Stimulated activated CD4-positive, alpha-beta T cell treated with anti-CD3 and anti-CD28 coated beads, Interleukin-2, amount 100 ng/mL, for 24 hours (primary cell): ENCODE measurements at places on chromosomes 5 and 9.

DNA sequence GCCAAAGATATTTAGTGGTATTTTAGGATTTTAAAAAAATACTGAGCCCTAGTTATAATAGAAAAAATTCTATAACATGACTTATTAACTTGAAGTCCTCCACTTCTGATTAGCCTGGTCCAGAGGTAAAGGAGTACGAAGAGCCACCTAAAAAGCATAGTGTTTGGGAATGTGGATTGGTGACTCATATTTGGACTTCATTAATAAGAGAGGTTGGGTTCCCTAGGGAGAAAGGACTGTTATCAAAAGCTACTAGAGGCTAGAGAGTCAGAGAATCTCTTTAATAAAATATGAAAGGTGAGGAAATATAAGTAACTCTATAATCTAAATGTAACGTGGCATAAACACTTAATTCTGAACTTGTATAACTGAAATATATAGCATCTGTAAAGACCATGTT lies 180.7 kb upstream of the TARS1 start:
- DNase-seq: no peak

DNA sequence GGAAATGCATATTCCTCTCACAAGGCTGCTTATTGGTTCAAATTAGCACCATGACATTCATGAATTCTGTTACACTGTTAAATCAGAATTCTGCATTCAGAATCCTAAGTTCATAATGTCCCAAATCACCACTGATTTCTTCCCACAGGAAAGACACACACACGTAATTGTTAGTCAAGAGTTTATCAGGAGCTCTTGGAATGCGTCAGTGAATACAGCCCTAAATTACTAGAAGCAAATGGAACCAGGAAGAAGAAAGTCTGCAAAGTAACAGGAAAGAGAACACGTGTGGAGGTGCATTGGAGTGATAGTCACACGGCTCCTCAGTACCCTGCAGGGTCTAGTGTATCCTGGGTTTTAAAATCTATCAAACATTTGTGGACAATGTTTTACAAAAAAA lies 110.2 kb downstream of the ANXA2R start:
- DNase-seq: no peak

DNA sequence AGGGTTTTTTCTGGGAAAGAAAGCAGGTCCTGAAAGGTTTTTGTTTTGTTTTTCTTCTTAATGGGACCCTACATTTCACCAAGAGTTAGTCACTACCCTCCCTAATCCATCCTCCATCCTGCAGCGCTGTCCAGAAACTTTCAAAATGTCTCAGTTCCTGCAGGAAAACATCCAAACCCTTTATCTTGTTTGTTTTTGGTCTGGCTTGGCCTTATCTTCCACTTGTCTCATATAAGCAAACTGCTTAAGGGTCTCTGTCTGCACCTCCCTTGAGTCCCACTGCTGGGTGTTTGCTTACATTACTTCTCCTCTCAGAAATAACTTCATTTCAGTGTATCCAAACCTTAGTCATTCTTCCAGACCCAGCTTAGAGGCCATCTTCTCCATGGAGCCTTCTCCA lies 11.0 kb upstream of the TRAF1 start:
- DNase-seq: no peak

- DNase-seq: no peak
These were observed 90.4 kb downstream of the MVB12B start for GRCh38 chr9:126417043-126417442.

DNA sequence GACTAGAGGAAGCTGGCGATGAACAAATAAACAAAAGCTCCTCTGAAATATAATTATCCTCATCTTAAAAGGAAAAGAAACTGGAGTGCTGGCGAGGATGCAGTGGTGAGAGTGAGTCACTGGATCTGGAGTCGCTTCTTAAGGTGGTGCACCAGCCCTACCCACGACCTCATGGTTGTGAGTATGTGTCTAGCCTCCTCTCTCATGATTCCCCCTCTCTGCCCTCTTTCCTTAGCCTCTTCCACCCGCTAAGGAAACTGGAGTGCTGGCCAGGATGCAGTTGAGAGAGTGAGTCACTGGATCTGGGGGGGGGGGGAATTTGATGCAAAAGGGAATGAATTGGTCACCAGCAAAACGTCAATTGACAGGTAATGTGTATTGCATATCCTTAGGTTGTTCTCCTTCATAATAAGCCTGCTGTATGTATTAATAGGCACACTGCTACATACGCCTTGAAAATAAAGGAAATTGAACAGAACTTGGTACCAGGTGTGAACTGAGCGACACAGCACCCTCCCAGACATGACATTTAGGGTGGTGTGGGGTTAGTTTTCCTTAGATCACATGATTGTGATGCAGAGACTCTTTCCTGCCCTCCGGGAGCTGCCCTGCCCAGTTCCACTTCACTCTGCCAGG lies 36.3 kb upstream of the EBF1 start:
- no peak for DNase-seq

- DNase-seq: no peak
These were observed 125.0 kb downstream of the AOPEP start for GRCh38 chr9:94851467-94851866.

DNA sequence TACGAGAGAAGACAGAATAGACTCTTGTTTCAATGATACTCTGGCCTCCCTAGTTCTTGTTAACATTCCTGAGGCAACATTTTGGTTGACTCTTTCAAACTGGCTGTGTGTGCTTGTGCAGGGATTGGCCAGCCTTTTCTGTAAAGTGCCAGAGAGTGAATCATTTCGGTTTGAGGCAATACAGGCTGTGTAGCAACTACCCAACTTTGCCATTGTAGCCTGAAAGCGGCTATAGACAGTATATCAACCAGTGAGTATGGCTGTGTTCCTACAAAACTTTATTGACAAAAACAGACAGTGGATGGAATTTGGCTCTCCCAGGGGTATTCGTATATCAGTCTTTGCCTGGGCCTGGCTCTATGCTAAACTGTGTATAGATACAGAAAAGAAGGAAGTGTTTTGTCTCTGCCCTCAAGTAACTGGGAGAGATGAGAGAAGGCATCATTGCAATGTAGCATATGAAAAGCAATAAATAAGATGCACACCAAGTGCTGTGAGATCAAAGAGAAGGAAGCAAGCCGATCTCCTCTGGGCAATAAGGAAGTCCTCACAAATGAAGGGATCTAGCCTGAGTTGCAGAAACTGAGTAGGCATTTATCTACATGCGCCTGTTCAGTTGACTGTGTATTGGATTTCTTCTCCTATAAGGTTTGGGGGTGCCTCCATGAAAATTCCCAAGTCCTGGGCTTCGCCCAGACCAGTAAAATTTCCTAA lies 568.0 kb upstream of the KLF4 start:
- no peak for DNase-seq

GRCh38 chr5:121189342-121190305 lies 662.1 kb upstream of the FTMT start:
- no peak for DNase-seq
